ENCODE measurements at places on chromosomes 4 and X. TPM values are rescaled to one million over a fixed set of nuclear protein-coding genes. Genes with fewer than 3 reads are reported as not detected.
A peak's percentile ranks its signal among the peaks of the same experiment; 100 is the strongest.

- H3K27me3 ChIP-seq = peaks cover 16% of the 10 kb centered on the region
- H3K4me3 ChIP-seq = no peak overlapping the region
- H3K27ac ChIP-seq = no peak overlapping the region
- no peaks in the 10 kb centered on the region for H3K36me3 ChIP-seq
- DNase-seq = no peak
Observed at GRCh38 chrX:13574600-13574999, 5.2 kb downstream of the EGFL6 start.

DNA sequence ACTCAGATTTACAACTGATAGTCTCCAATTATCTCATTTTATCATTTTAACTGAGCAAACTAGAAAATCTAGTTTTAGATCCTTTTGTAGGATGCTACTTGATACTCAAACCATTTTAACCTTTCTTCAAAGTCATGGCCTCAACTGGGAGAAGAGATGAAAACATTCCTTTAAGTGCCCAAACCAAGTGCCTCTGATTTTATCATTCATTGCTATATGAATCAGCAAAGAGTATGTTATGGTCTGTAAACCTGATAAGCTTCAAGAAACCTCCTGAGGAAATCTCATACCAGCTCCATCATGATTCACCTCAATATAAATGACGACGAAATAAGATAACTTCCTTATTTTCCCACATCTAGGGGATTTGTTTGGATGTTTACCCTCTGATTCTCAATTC, 119.9 kb downstream of the FAM13A start:
- no peaks in the 10 kb centered on the region for H3K4me1 ChIP-seq
- DNase-seq = no peak
- H3K4me3 ChIP-seq = no peak overlapping the region
- no peaks in the 10 kb centered on the region for H3K36me3 ChIP-seq
- H3K27ac ChIP-seq = no peak overlapping the region
- H3K27me3 ChIP-seq = no peaks in the 10 kb centered on the region

- no peaks in the 10 kb centered on the region for H3K4me1 ChIP-seq
- H3K27me3 ChIP-seq = no peaks in the 10 kb centered on the region
- no peak for DNase-seq
- H3K4me3 ChIP-seq = no peak overlapping the region
- no peaks in the 10 kb centered on the region for H3K36me3 ChIP-seq
Observed at GRCh38 chr4:67288964-67289363, 256.3 kb downstream of the CENPC start.

GRCh38 chrX:71541210-71542022, 8.5 kb downstream of the OGT start:
- no peak overlapping the region for H3K4me3 ChIP-seq
- peak overlapping the region; percentile 63 for H3K27ac ChIP-seq
- no peaks in the 10 kb centered on the region for H3K27me3 ChIP-seq
- DNase-seq = peak; percentile 67
- no peaks in the 10 kb centered on the region for H3K36me3 ChIP-seq

- peaks cover 17% of the 10 kb centered on the region for H3K4me1 ChIP-seq
- DNase-seq = peak; percentile 67
- H3K4me3 ChIP-seq = no peak overlapping the region
- peak overlapping the region; percentile 59 for H3K27ac ChIP-seq
- H3K36me3 ChIP-seq = no peaks in the 10 kb centered on the region
Observed at GRCh38 chr4:1872870-1873269, 1.7 kb downstream of the NSD2 start.

- no peaks in the 10 kb centered on the region for H3K27me3 ChIP-seq
- no peak overlapping the region for H3K4me3 ChIP-seq
- no peaks in the 10 kb centered on the region for H3K4me1 ChIP-seq
- DNase-seq = no peak
- H3K36me3 ChIP-seq = no peaks in the 10 kb centered on the region
Observed at GRCh38 chr4:177450426-177451107, 8.3 kb upstream of the AGA start.

- H3K27me3 ChIP-seq = no peaks in the 10 kb centered on the region
- H3K4me1 ChIP-seq = no peaks in the 10 kb centered on the region
- no peak overlapping the region for H3K27ac ChIP-seq
- DNase-seq = no peak
- H3K4me3 ChIP-seq = no peak overlapping the region
- H3K36me3 ChIP-seq = no peaks in the 10 kb centered on the region
Observed at GRCh38 chrX:3592184-3592583, 121.3 kb downstream of the PRKX start.

GRCh38 chrX:20320461-20321159, 53.9 kb upstream of the RPS6KA3 start:
- H3K4me1 ChIP-seq = no peaks in the 10 kb centered on the region
- no peak overlapping the region for H3K27ac ChIP-seq
- DNase-seq = no peak
- no peaks in the 10 kb centered on the region for H3K36me3 ChIP-seq

GRCh38 chr4:1216869-1217294, 32.0 kb downstream of the CTBP1 start:
- no peak for DNase-seq

DNA sequence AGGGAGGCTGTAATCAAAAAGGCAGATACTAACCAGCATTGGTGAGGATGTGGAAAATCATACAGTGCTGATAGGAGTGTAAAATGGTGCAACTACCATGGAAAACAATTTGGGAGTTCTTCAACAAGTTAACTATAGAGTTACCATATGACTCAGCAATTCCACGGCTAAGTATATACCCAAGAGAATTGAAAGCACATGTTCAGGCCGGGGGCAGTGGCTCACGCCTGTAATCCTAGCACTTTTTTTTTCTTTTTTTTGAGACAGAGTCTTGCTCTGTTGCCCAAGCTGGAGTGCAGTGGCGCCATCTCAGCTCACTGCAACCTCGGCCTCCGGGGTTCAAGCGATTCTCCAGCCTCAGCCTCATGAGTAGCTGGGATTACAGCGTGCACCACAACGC, 15.0 kb upstream of the CD99L2 start:
- H3K27me3 ChIP-seq = no peaks in the 10 kb centered on the region
- H3K36me3 ChIP-seq = no peaks in the 10 kb centered on the region
- DNase-seq = no peak
- no peak overlapping the region for H3K27ac ChIP-seq

DNA sequence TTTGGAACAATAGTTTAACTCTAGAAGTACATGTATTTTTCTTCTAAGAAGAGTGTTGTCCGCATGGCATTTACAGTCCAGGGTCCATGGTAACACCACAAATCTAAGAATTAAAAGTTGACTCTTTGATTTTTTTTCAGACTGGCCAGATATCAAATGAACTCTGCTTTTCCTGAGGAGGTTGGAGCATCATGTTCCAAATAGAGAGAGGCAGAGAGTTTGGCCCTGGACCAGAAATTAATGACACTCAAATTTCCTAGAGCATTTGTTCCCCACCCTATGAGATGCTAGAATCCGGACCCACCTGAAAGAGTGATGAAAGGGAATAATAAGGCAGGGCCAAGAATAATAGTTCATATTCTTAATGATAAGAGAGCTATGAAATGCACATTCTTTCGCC, 47.0 kb upstream of the NAP1L5 start:
- H3K4me1 ChIP-seq = no peaks in the 10 kb centered on the region
- H3K27me3 ChIP-seq = no peaks in the 10 kb centered on the region
- H3K4me3 ChIP-seq = no peak overlapping the region
- H3K36me3 ChIP-seq = peaks cover 9% of the 10 kb centered on the region
- H3K27ac ChIP-seq = no peak overlapping the region

GRCh38 chrX:140672840-140673731, 36.5 kb upstream of the LINC00632 start:
- H3K27me3 ChIP-seq = no peaks in the 10 kb centered on the region
- no peaks in the 10 kb centered on the region for H3K36me3 ChIP-seq
- no peak overlapping the region for H3K4me3 ChIP-seq
- no peaks in the 10 kb centered on the region for H3K4me1 ChIP-seq
- no peak for DNase-seq

- no peak overlapping the region for H3K27ac ChIP-seq
- H3K27me3 ChIP-seq = no peaks in the 10 kb centered on the region
- no peak for DNase-seq
- H3K4me1 ChIP-seq = no peaks in the 10 kb centered on the region
- no peak overlapping the region for H3K4me3 ChIP-seq
Observed at GRCh38 chr4:74921490-74921889, 11.4 kb upstream of the PARM1 start.

GRCh38 chr4:85081196-85081595, 114.7 kb upstream of the WDFY3 start:
- peaks cover 5% of the 10 kb centered on the region for H3K27me3 ChIP-seq
- H3K4me1 ChIP-seq = no peaks in the 10 kb centered on the region
- DNase-seq = no peak
- no peak overlapping the region for H3K4me3 ChIP-seq

DNA sequence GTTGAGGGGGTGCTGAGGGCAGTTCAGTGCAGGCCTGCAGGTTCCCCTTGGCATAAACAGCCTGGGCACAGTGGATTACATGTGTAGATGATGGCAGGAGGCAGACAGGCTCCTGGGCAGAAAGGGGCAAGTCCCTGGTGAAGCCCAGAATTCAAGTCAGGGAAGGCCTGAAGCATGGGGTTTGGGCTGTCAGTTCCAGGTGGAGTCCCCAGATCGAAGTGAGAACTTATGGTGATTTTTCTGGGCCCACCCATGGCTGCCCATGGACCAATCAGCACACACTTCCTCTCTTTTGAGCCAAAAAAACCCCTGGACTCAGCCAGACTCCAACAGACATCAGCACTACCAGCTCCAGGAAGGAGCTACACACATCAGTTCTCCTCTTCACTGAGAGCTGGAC, 529.1 kb downstream of the PPARGC1A start:
- no peak overlapping the region for H3K4me3 ChIP-seq
- H3K36me3 ChIP-seq = no peaks in the 10 kb centered on the region
- no peaks in the 10 kb centered on the region for H3K27me3 ChIP-seq
- no peak for DNase-seq

DNA sequence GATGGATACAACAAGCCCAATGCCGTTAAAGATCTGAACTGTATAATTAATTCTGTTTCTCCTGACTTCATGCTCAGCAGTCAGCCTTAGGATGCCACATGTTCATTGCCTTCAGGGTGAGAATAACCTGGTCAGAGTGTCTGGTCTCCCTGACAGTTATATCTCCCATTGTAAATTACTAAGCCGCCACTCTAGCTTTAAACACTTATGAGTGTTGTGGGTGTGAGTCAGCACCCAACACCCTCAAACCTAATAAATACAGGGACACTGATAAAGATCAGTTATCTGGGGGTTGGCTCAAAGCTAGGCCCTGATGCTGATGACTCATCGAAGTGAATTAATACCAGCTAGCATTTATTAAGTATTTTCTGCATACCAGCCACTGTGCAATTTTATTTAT, 64.9 kb upstream of the DYNLT3 start:
- H3K27me3 ChIP-seq = no peaks in the 10 kb centered on the region
- H3K4me1 ChIP-seq = peaks cover 7% of the 10 kb centered on the region
- DNase-seq = peak; percentile 26
- H3K27ac ChIP-seq = no peak overlapping the region

GRCh38 chr4:112647785-112648184, 10.8 kb downstream of the LARP7 start:
- H3K27ac ChIP-seq = no peak overlapping the region
- no peak for DNase-seq
- H3K4me3 ChIP-seq = no peak overlapping the region
- H3K27me3 ChIP-seq = no peaks in the 10 kb centered on the region
- H3K4me1 ChIP-seq = no peaks in the 10 kb centered on the region

GRCh38 chr4:41218703-41219102, 4.4 kb upstream of the APBB2 start:
- no peaks in the 10 kb centered on the region for H3K27me3 ChIP-seq
- no peaks in the 10 kb centered on the region for H3K36me3 ChIP-seq
- peaks cover 26% of the 10 kb centered on the region for H3K4me1 ChIP-seq
- no peak overlapping the region for H3K27ac ChIP-seq

DNA sequence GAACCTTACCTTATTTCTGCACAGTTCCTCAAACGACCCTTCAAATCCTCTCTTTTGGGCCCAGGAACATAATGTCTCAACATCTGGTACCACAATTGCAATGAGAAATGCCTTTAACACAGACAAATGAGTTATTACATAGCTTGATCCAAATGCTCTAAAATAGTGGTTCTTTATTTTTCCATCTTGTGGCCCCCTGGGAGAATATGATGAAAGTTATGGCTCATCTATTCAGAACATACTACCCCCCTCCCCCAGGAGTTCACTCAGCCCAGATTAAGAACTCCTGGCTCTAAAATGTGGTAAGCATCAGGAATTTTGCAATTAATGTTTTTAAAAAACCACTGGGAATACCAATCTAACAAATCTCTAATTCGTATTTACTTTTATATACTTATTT, 23.9 kb upstream of the CENPU start:
- no peaks in the 10 kb centered on the region for H3K4me1 ChIP-seq
- no peak overlapping the region for H3K27ac ChIP-seq
- H3K36me3 ChIP-seq = no peaks in the 10 kb centered on the region
- no peak overlapping the region for H3K4me3 ChIP-seq
- no peaks in the 10 kb centered on the region for H3K27me3 ChIP-seq

- no peak for DNase-seq
- no peak overlapping the region for H3K4me3 ChIP-seq
- H3K27ac ChIP-seq = no peak overlapping the region
- no peaks in the 10 kb centered on the region for H3K27me3 ChIP-seq
Observed at GRCh38 chr4:168357941-168358340, 39.4 kb upstream of the DDX60 start.

GRCh38 chr4:98976716-98977115, 18.8 kb upstream of the METAP1 start:
- no peaks in the 10 kb centered on the region for H3K4me1 ChIP-seq
- H3K27ac ChIP-seq = no peak overlapping the region
- H3K36me3 ChIP-seq = no peaks in the 10 kb centered on the region
- no peaks in the 10 kb centered on the region for H3K27me3 ChIP-seq

- no peak overlapping the region for H3K4me3 ChIP-seq
- H3K4me1 ChIP-seq = peaks cover 13% of the 10 kb centered on the region
- H3K36me3 ChIP-seq = no peaks in the 10 kb centered on the region
- no peak for DNase-seq
- H3K27ac ChIP-seq = no peak overlapping the region
- H3K27me3 ChIP-seq = peaks cover under 1% of the 10 kb centered on the region
Observed at GRCh38 chr4:78937837-78938236, 1.4 kb downstream of the PAQR3 start.

GRCh38 chrX:102669526-102669925, 18.2 kb downstream of the GPRASP1 start:
- no peaks in the 10 kb centered on the region for H3K27me3 ChIP-seq
- peaks cover 8% of the 10 kb centered on the region for H3K4me1 ChIP-seq
- no peaks in the 10 kb centered on the region for H3K36me3 ChIP-seq

DNA sequence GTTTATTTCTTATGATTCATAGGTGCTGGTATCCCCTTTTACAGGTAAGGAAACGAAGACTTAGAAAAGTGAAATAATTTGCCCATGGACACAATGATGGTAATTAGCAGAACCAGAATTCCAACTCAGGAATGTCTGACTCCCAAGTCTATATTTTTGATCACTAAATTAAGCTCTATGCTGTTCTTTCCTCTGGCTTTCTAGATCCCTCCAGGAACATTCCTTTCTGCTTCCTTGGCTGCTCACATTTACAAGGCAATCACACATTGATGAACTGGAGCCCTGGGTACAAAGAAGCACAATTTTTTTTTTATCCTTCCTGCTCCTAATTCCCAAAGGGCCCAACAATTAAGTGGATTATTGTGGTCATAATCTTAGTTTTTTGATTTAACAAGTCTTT, 7.0 kb upstream of the CDKN2AIP start:
- DNase-seq = no peak
- no peaks in the 10 kb centered on the region for H3K27me3 ChIP-seq
- H3K4me3 ChIP-seq = no peak overlapping the region
- H3K27ac ChIP-seq = no peak overlapping the region
- H3K4me1 ChIP-seq = peaks cover 13% of the 10 kb centered on the region

Gene TDO2
- not detected for total RNA-seq

Gene BEND4
- 0.27 TPM for total RNA-seq

Gene FAM47A
- not detected for total RNA-seq

Gene IGSF1
- not detected for total RNA-seq

Gene LRP2BP
- total RNA-seq = 0.32 TPM

Gene MEPE
- total RNA-seq = not detected

Gene ETDA
- not detected for total RNA-seq

Gene RNF128
- not detected for total RNA-seq
